ENCODE measurements at places on chromosomes 12 and 14. TPM values are rescaled to one million over a fixed set of nuclear protein-coding genes. Genes with fewer than 3 reads are reported as not detected.

Gene NINJ2
- 15.3 TPM for total RNA-seq

Gene BICD1
- 16.6 TPM for total RNA-seq

Gene MYH6
- 0.28 TPM for total RNA-seq

Gene GPRC5A
- not detected for total RNA-seq

Gene BEST3
- total RNA-seq: not detected

Gene GLS2
- total RNA-seq: 0.17 TPM

Gene KRT1
- not detected for total RNA-seq

Gene POP5
- total RNA-seq: 51.2 TPM

Gene ADCY4
- 1.0 TPM for total RNA-seq

Gene AQP6
- total RNA-seq: not detected

Gene OR6C2
- not detected for total RNA-seq

Gene PLA2G1B
- not detected for total RNA-seq

Gene MIPOL1
- not detected for total RNA-seq

Gene VRTN
- total RNA-seq: not detected

Gene RNASE4
- 1.2 TPM for total RNA-seq

Gene CCNT1
- total RNA-seq: 64.0 TPM

Gene CRACR2A
- total RNA-seq: 139 TPM

Gene ESPL1
- total RNA-seq: 35.2 TPM

Gene PTCSC3
- total RNA-seq: not detected

Gene ORAI1
- 43.9 TPM for total RNA-seq

Gene SPX
- total RNA-seq: 0.61 TPM

Gene PSMB11
- total RNA-seq: not detected

Gene A2ML1
- not detected for total RNA-seq

Gene VWF
- total RNA-seq: not detected

Gene LRP1-AS
- not detected for total RNA-seq

Gene AKAP5
- 2.2 TPM for total RNA-seq

Gene ASPG
- total RNA-seq: not detected

Gene TAS2R20
- total RNA-seq: 5.2 TPM

Gene B4GALNT1
- 3.6 TPM for total RNA-seq

Gene RPL41
- total RNA-seq: 2,700 TPM

Gene OVCH1
- not detected for total RNA-seq

Gene SAMD15
- 0.50 TPM for total RNA-seq

Gene C1QL4
- total RNA-seq: not detected

Gene CACNA2D4
- total RNA-seq: 12.1 TPM

Gene GZMH
- total RNA-seq: 37.3 TPM
